ENCODE measurements at places on chromosomes 12 and 14.

- no peak for DNase-seq
Measured at GRCh38 chr12:40622246-40622838, 69.9 kb upstream of the CNTN1 start.

- DNase-seq: no peak
Measured at GRCh38 chr14:34069854-34070582, 119.1 kb upstream of the EGLN3 start.

GRCh38 chr14:79706382-79706781 is 504.9 kb downstream of the DIO2 start:
- no peak for DNase-seq

- no peak for DNase-seq
Measured at GRCh38 chr12:113299619-113300237, 35.2 kb downstream of the SLC8B1 start.

- no peak for DNase-seq
Measured at GRCh38 chr14:36931791-36932190, 240.6 kb downstream of the SLC25A21 start.

GRCh38 chr12:32864731-32865130 is 31.8 kb downstream of the PKP2 start:
- DNase-seq: no peak

- DNase-seq: no peak
Measured at GRCh38 chr12:125493704-125494308, 428.6 kb downstream of the AACS start.

DNA sequence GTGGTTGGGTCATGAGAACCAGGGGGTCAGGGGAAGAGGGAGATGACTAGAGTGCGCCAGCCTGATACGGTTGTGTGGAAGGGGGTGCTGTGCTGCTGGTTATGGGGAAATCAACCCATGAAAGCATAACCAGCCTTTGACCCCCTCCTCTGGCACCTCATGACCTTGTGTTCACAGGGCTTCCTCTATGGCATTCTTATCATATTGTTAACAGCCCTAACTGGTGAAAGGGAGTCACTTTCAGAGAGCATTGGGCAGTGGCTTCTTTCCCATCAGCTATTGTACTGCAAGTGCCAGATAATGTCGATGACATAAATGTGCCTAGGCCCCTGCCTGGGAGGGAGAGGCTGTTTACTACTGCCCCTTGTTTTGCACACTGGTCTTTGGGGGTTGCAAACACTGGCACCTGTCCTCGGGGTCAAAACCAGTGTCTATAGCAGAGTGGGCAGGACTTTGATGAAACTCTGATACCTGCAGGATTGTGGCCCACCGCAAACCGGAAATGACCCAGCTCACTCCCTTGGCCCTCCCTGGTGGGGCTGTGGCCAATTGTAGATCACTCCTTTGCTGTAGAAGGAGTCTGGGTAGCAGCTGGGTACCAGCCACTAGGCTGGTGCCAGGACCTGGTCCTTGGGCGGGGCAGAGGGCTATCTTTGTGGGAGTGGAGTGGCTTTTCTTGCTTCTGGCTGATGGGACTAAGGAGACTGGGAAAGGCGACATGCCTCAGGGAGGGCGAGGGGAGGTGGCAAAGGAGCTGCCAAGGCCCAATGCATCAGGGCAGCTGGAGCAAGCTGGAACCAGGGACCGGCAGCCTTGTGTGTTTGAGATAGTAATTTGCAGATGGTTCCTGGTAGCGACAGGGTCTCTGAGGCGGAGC is 634 bp upstream of the TMEM63C start:
- no peak for DNase-seq

DNA sequence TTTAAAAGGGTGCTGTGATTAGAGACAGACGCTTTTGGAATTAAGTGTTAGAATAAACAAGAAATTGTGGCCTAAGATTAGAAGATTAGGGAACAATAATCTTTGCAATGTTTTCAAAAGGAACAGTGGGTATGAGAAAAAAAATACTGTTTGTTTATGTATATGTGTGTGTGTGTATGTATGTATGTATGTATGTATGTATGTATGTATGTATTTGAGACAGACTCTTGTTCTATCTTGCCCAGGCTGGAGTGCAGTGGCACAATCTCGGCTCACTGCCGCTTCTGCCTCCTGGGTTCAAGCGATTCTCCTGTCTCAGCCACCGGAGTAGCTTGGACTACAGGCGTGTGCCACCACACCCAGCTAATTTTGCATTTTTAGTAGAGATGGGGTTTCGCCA is 81.6 kb downstream of the TRAFD1 start:
- DNase-seq: no peak

- DNase-seq: no peak
Measured at GRCh38 chr14:43539210-43539609, 967.9 kb downstream of the FSCB start.

DNA sequence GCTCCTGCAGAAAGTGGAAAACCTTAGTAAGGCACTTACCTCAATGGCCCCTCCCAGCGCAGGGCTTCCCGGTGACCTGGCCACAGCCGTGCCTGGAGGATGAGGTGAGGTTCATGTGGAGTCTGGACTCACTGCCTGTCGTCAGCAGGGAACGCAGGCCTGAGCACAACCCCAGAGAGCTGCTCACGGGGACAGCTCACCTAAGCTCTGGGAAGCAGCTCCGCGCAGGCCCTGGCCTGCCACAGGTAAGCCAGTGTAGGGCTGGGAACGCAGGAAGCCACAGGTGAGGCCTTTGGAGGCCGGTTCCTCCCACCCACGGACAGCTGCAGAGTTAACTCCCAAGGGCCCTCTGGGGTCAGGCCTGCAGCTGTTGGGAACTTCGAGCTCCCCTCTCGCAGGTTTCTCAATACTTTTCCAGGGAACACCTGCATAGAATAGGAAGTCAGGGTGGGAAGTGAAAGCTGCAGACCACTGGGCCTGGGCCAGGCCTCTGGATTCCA is 32.7 kb downstream of the ANAPC7 start:
- DNase-seq: no peak
